Stimulated activated naive CD8-positive, alpha-beta T cell treated with anti-CD3 and anti-CD28 coated beads, Interleukin-15, amount 100 ng/mL, for 72 hours (primary cell): ENCODE measurements at places on chromosomes 16 and 17.

DNA sequence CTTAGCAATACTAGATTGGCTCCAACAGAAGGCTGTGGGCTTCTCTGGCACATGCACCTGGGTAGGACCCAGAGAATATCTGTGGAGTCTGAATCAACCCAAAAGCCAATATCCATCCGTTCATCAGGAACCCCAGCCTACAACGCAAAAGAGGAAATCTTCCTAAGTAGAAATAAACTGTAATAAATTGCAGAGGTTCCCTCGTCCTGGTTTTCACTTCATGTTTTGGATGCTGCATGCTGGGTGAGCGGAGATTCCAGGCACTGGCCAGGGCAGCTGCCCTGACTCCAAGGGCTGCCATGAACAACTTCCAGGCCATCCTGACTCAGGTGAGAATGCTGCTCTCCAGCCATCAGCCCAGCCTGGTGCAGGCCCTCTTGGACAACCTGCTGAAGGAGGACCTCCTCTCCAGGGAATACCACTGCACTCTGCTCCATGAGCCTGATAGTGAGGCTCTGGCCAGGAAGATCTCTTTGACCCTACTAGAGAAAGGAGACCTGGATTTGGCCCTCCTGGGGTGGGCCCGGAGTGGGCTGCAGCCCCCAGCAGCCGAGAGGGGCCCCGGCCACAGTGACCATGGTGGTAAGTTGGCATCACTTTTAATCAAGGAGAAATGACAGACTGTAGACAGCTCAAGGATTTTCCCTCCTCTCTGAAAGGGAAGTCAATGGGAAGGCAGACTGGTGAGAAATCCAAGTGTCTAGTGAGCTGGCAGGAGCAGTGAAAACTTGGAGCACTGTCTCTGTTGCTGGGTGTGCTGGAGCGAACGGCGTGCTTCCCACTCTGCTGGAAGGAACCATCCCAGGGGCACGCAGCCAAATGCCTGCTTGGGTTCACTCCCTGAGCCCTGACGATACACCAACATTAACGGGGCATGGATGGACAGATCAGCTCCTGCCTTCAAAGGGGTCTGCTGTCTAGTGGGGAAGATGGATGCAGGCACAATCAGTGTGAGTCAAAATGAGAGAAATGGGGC is 10.7 kb upstream of the CIITA start:
- DNase-seq: no peak

GRCh38 chr16:29809031-29809747 is 2.8 kb upstream of the PRRT2 start:
- DNase-seq: no peak

DNA sequence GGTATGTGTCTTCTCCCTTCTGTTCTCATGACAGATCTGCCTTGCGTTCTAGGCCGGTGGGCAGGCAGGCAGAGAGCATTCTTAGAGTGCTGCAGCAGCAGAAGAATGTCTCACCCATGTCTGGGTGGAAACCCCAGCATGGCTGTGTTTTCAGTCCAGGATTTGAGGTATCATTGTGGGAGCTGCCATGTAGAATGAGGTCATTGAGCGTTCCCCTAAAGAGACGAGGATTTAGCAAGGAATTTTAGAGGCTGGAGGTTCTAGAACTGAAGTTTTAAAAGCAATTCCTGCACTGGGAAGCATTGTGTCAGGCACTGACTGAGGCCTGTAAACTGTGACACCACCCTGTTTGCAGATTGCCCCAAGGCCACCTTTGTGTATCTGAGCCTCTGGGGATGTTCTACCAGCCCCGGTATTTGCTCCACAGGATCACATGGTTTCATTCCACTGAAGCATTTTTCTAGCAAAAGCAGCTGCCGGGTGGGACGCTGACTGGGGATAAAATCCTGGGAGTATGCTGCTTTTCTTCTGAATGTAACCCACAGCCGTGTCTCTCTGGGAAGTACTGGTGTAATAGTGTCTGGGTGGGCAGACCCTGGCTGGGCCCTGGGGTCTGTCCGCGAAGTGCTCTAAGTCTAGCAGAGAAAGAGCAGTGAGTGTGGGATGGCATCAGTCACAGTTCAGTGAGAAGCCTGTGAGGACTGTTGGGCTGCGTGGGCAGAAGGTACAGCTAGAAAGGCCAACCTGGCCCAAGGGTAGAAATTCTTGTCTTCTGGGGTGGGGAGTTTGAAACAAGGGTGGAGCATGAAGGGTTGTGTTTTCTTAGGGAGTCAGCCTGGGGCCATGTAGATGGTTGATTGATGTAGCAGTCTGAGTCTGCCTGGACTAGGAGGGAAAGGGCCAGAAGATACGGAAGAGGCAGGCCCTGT is 30.2 kb downstream of the PLCD3 start:
- no peak for DNase-seq

DNA sequence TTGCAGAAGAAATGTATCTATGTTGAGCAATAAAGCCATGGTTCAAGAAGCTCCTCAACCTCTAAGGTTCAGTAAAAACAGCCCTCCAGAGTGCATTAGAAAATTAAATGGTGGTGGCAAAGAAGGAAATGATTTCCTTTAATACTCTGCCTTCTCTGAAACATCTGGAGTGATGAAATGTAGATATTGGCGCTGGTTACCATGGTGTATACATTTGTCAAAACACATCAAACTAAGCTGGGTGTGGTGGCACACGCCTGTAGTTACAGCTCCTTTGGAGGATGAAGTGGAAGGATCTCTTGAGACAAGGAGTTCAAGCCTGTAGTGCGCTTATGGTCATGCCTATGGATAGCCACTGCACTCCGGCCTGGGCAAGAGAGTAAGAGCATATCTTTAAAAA is 6.0 kb downstream of the CAPNS2 start:
- no peak for DNase-seq

DNA sequence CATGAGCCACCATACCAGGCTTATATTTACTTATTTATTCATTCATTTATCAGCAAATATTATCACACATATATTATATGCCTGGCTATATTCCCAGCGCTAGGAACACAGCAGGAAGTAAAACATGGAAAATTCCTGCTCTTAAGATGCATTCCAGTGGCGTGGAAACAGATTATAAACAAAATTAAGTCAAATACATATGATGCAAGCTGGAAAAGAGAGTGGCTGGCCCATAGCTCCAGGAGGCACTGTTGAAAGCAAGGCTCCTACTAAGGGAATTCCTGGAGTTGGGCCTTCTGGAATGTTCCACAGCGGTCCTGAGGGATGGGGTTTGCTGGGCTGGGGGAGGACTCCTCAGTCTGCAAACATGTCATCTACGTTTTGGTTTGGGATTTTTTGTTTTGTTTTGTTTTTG is 18.4 kb downstream of the ADCY9 start:
- no peak for DNase-seq

GRCh38 chr16:77227745-77228144 is 28.5 kb downstream of the SYCE1L start:
- no peak for DNase-seq

DNA sequence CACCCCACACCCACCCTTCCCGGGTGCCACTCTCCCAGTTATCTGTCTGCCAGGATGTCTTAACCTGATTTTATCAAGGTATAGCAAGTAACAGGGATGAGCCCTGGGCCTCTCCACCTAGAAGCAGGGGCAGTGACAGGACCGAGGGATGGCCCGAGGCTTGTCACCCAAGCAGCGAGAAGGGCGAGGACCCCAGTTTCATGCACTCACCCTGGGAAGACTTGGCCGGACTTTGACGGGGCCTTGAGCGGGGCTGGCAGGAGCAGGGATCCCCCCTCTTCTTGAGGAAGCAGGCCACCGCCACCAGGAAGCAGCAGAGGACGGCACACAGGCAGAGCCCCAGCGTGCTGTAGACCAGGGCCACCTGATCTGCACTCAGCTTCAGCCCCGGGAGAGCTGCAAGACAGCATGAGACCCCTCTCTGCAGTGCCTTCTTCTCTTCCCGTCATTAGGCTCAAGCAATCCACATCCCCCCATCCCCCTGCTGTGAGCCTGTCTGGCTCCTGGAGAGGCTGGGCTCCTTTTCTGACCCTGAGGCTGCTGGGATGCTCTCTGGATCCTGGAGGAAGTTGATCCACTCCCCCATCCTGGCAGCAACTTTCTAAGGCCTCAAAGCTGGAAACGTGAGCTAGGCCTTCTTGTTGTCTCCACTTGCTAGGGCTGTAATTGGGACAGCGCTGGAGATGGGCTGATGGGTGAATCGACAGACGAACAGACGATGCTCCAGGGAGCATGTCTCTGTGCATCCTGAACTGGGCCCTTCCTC is 31.6 kb downstream of the TNFRSF13B start:
- peak; percentile 2 for DNase-seq

DNA sequence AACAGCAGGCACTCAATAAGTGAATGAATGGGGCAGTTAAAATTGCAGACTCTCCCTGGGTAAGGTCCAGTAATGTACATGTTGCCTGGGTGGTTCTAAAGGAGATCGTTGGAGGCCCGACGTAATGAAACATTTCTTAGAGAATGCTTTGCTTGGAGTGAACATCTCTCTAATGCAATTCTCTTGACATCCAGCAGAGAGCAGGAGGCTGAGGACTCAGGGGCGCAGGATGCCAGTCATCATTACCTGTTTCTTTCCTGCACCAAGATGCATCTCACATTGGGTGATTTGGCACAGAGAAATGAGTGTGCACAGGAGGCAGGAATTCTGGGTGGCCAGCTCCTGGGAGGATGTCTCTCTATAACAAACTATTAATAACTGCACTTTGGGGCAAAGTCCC is 130.3 kb upstream of the RBBP6 start:
- no peak for DNase-seq

DNA sequence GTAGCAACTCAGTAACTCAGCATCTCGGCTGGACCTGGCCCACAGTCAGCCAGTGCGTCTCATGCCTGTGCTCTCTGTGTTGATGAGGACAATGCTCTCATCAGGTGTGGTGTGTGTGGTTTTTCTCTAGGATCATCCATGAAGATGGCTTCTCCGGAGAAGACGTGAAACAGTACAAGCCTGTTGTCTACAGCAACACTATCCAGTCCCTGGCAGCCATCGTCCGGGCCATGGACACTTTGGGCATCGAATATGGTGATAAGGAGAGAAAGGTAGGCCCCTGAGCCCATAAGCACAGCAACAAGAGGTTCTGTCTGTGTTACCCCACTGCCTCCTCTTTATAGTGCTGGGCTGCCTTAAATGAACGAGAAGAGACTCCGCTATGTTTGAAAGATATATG is 84.5 kb downstream of the GNAO1 start:
- no peak for DNase-seq

DNA sequence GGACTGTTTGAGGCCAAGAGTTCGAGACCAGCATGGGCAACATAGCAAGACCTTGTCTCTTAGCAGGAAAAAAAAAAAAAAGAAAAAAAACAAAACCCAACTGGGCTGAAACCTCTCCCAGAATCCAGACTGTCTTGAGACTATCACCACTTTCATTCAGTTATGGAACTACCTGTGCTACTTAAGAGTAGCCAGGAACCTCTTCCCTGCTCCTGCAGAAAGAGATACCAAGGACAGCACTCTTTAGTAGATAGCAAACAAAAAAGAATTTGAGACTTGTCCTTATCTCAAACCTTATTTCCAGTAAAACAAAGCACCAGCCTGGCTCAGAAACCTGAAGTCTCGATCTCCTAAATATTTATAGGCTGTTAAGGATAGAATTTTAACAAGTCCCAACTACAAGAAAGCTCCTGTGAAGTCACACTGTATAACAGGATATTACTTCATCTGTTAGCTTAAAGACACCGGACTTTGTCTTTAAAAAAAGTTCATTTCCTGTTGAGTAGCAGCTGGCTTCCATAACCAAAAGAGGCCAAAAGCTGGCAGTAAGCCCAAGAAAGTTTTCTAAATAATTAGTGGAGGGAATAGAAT is 5.1 kb downstream of the CDR2 start:
- DNase-seq: no peak

DNA sequence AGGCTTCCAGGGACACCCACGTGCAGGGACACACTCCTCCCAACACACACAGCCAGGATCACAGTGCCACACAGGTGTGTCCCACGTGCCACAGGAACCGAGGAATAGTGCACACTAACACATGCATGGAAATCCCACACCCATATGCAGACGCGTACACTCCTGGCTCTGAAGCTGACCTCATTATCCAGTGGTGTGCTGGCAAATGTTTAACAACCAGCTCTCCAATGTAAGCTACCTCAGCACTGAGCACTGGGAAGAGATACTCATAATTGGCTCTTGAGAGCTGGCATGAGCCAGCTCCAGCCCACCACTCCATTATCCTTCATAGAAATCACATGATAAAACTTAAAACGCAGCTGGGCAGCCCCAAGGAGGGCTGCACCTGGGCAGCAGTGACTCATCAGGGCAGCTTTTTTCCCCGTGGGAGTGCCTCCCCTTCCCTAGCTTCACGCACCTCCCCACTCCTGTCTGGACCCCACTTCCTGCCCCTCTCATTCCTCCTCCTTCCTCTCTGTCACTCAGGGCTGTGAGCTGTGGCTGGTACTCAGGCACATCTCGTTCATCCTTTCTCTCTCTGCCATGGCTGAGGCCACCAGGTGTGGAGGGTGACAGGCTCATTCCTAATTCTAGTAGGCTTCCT is 14.9 kb upstream of the TBX21 start:
- DNase-seq: no peak

- DNase-seq: no peak
Measured at GRCh38 chr16:59907611-59908010, 1173.5 kb upstream of the GOT2 start.

GRCh38 chr17:59512844-59513385 is 52.5 kb upstream of the DHX40 start:
- no peak for DNase-seq

DNA sequence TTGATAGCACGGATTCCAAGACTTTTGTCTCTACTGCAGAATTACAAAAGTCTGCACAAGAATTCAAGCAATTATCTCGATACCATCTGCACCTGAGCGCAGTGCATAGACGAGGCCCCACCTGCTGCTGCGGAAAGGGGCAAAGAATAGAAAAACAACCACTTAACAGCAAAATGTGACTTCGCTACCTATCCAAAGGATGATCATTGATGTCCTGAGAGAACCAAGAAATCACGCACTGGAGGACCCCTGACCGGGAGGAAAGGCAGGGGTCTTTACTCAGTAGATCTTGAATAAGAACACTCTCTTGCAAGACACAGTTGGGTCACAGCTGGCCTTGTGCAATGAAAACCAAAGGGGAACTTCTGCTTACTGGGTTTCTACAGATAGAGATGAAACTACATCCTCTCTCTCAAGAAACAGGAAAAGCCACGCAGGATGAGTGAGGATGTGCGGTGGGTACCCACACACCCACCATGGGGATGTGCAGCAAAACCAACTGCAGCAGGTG is 147.4 kb upstream of the RPH3AL start:
- no peak for DNase-seq

- peak; percentile 21 for DNase-seq
Measured at GRCh38 chr17:74008196-74008595, 195.3 kb upstream of the RPL38 start.

DNA sequence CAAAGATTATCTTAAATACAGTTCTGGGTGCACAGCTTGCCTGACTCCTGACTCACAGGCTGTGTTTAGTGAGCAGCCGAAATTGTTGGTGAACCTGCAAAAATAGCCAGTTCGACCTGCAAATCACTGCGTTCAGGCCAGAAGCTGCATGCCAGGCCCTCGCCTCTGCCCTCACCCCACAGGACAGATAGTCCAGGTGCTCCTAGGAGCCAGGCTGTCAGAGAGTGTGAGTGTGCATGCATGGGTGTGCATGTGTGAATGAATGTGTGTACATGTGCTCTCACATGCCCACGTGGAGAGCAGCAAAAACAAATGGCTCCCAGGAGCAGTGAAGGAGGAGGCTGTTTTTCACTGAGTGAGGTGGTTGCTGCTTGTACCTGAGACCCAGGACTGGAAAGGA is 131.8 kb downstream of the ABCC12 start:
- no peak for DNase-seq
